ENCODE measurements at places on chromosomes 7 and 10.

DNA sequence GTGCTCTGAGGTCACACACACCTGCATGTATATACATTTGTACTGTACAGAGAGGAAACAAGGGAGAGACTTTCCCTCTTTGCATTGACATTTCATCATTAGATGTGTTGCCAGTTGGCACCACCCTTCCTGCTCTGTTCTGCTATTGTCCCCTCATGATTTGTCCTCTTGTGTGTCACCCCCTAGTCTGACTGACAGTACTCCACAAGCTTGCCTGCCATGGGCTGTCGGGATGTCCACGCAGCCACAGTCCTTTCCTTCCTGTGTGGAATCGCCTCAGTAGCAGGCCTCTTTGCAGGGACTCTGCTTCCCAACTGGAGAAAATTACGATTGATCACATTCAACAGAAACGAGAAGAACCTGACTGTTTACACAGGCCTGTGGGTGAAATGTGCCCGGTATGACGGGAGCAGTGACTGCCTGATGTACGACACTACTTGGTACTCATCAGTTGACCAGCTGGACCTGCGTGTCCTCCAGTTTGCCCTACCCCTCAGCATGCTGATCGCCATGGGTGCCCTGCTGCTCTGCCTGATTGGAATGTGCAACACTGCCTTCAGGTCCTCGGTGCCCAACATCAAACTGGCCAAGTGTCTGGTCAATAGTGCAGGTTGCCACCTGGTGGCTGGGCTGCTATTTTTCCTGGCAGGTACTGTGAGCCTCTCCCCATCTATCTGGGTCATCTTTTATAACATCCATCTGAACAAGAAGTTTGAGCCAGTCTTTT, 9.4 kb downstream of the CLDN12 start:
- no peak for DNase-seq

- no peak for DNase-seq
Observed at GRCh38 chr10:87546210-87546609, 41.5 kb downstream of the MINPP1 start.

GRCh38 chr7:55365205-55365674, at the start of gene LANCL2:
Gene LANCL2 (plus strand): TSS chr7:55365337. CDS start chr7:55366026, 689 bp downstream.
- peak; percentile 32 for DNase-seq

DNA sequence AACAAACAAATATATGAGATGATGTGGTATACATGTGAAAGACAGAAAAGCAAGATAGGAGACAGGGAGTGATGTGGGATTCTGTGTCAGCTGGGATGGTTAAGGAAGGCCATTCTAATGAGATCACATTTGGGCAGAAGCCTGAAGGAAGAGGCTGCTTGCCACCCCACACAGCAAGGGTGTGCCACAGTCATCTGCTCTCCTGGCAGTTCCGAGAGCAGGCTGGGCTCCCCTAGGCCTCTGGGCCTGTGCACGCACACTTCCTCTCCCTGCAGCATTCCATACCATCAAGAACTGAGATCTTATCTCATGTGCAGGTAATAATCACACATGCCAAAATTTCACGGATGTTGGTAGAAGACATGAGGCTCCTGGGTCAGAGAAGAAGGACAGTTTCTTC, 43.1 kb downstream of the SYPL1 start:
- DNase-seq = no peak

- no peak for DNase-seq
Observed at GRCh38 chr10:8312781-8313180, 258.3 kb downstream of the GATA3 start.

GRCh38 chr10:91589015-91589657, 43.7 kb downstream of the PPP1R3C start:
- no peak for DNase-seq

- no peak for DNase-seq
Observed at GRCh38 chr7:575425-576366, 56.0 kb upstream of the PDGFA start.

GRCh38 chr7:83153419-83153818, 9.3 kb downstream of the PCLO start:
- DNase-seq = no peak

- no peak for DNase-seq
Observed at GRCh38 chr10:3963191-3963673, 178.2 kb upstream of the KLF6 start.

DNA sequence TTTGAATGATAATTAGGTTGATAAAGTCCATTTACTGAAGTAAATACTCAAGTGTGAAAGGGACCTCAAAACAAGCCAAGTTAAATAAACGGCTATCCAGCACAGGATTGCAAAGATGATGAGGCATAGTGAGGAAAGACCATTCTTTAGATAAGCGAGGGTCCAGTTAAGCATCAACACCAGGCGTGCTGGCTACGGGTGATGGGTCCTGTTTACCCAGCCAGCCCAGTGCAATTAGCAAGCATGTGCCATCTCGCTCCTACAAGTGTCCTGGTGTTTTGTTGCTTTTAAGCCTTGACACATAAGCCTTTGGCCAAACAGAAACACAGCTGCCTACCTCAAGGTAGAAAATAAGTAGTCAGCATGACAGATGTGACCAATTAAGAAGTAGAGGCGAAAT, 7.1 kb downstream of the NEBL start:
- DNase-seq = no peak

DNA sequence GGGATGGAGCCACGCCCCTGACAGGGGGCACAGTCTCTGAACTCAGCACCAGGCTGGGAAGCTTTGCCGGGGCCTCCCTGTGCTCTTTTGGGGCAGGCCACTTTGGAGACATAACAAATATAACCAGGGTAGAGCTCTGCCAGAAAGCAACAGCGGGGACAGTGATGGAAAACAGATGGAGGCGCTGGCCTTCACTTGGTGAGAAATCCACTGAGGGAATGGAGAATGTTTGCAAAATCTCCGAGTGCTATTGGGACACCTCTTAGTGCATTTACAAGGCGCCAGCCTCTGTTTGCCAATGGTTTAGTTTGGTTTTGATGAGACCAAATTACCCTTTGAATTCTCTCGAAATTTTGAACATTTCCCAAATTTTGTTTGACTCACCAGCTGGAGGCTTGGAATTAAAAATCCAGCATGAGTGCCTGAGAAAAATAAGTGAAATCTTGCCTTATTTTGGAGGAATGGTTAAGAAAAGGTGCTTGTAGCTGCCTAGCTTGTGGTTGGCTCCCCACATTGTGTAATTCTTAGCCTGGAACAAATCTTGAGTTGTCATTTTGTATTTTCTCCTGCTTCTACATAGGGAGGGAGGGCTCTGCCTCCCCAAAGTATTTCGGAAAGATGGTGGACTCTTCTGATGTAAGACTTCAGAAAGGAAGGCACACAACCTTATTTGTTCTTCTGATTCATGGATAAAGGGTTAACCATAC, 980.5 kb downstream of the LRMDA start:
- no peak for DNase-seq

DNA sequence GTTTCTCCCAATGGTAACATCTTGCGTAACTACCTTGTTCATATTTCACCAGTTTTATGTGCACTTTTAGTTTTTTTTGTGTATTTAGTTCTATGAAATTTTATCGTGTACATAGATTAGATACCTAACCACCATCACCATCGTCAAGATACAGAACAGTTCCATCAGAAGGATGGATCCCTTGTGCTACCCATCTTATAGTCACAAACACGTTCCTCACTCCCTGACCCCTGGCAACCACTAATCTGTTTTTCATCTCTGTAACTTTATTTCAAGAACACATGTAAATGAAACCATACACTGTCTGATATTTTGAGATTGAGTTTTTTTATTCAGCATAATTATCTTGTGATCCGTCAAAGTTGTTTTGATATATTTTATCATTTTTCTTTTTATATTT, 29.9 kb downstream of the FANK1 start:
- DNase-seq = no peak

GRCh38 chr10:93815304-93816096, 57.8 kb downstream of the LGI1 start:
- DNase-seq = no peak

DNA sequence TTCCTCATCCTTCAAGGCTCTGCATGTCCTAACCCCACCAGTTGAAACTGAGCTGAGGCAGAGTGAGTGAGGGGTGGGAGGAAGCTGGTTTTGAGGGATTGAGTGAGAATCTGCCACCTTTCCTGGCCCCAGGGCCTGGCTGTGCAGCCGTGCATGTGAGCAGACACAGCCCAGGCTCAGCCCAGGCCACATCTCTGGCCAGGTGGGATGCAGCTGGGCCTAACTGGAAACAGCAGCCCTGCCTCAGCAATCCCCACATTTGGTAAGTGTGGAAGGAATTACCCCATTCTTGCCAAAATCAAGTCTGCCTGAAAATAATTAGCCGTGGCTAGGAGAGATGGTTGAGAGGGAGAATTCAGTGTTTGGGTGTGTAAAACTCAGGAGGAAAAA, 116.6 kb downstream of the NEURL1 start:
- no peak for DNase-seq
